ENCODE measurements at places on chromosomes 7 and 10.

DNA sequence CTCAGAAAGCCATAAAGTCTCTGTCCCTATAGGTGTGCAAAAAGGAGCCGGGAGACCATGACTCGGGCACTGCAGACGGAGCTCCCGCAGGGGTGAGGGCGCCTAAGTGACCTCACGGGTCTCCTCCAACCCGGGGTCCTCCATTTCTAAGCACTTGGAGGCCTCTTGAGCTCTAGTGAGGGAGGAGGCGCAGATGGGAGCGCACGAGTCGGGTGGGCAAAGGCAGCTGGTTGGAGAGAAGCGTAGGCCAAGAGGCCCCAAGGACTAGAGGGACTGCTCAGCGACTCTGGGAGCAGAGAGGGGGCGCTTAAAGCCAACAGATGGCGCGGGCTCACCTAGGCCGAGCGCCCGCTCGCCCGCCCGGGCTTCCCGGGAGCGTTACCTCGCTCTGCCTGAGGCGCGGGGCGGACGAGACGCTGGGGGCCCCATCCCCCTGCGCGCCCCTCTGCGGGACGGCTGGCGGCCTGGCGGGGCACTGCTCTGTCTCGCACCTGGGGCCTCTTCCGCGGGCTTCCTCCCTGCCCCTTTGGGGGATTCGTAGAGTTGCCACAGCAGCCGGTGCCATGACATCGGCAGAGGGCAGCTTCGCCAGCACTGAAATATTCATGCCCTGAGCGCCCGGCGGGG is 523 bp upstream of the CDH23 start:
- no peak for DNase-seq

DNA sequence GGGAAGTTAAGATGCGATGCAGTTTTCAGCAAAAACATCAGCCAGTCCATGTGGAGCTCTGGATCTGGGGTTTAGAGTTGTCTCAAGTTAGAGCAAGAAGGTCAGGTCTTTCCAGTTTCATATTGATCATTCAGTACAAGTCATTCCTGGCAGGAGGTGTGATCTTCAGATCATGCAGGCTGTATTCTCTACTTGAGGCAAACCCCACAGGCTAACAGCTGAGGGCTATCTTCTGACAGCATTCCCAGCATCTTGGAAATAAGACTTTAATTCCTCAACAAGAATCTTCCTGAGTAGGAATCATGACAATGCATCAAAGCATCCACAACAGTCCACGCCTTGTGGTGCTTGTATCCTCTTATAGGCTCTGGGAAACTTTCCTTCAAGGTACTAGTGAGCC is 94.9 kb upstream of the ZNF438 start:
- DNase-seq: no peak

- no peak for DNase-seq
These were observed 201.6 kb upstream of the KIAA1217 start for GRCh38 chr10:24007359-24007758.

- DNase-seq: no peak
These were observed 185.7 kb downstream of the KIAA1217 start for GRCh38 chr10:24394461-24395190.

- no peak for DNase-seq
These were observed 3.2 kb upstream of the BLOC1S2 start for GRCh38 chr10:100289641-100290040.

DNA sequence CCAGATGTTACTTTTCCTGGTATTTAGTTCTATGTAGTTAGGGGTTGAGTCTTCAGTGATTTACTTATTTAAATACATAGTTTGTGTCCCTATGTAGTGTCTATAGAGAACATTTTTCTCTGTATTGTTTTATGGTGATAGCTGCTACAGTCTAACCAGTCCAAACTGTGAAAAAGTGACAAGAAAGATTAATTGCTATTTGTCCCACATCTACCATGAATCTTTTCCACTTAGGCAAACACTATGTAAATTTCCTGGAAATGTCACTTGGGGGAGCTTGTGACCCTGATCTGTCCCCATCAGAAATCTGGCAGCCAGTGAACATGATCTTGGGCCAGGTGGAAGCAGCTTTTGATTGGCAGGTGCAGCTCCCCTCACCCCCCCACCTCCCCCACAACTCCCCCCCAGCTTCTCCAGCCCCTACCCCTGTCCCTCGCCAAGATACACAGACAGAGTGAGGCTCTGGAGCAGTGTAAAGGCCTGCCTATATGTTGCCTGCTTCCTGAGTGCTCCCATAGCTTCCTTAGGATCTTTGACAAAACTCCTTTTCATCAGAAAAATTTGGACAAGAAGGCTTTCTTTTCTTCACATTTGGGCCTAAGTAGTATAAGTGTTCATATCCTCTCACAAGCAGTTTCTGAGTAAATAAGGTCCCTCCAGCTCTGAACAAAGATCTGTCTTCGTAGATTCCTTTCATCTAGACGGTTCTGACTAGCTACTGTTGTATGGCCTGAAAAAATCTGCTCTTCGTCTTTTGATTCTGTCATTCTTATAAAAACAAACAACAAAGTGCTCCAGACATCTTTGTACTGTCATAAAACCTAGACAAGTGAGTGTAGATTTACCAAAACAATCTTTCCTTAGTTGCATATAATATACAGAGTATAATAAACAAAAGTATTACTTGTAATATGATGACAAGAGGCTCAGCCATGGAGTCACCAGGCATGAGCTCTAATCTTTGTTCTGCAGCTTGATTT is 31.5 kb upstream of the SLC13A1 start:
- DNase-seq: no peak

DNA sequence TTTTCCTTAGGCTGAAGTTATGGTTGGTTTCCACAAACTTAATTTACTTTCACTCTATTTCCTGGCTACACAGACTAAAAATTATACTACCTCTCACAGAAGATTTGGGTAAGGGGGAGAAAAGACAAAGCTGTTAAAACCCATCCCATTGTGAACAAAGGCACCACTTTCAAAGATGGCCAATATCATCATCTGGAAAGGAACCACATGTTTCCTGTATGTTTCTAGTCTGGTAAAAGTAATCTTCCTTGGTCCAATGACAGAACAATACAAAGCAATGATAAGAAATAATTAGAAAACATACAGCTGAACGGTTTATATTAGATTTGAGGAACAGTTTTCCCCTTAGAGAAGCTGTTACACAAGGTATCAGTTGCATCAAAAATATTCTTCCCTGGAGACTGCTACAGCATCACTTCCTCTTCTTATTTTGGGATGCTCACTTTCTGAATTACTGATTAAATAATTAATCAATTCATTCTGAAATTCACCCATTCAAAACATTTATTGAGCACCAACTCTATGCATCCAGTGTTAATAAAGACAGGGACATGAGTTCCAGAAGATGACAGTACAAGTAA is 8.5 kb upstream of the SFR1 start:
- no peak for DNase-seq

DNA sequence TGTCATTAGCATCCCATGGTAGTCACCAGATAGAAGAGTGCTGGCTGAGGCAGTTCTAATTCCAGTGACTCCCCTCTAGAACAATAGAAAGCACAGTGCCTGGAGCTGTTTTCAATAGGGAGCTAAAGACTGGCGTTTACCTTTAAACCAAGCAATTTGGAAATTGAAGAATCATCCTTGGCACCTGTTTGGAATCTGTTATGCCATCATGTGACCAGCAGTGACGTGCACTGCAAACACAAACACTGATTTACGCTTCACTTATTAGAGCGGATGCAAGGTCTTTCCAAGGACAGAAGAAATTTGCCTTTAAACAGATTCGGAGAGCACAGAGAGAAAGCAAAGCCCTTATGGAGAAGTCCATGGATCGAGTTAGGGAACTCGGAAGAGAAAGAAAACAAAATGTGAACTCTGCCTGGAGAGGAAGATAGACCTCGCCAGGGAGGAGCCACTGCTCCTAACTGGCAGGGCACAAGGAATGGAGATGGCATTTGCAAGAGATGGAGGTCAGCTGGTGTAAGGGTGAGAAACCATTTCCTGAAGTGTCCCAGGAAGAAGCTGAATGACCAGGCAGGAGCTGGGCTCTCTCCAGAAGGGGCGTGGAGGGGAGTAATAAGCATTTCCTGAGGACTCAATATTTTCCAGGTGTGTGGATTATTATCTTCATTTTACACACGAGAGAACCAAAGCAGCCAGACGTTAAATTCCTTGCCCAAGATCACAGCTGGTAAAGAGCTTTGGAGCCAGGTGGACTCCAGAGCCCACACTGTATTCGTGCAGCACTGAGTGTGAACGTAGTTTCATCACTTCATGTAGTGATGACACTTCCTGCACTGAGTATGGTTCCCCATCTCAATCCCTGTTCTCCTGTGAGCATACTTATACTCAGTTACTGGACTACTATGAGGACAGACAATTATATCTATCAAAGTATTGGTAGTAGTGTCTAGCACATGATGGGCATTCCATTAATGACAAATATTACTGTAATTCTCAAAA is 97.7 kb downstream of the CUBN start:
- no peak for DNase-seq

DNA sequence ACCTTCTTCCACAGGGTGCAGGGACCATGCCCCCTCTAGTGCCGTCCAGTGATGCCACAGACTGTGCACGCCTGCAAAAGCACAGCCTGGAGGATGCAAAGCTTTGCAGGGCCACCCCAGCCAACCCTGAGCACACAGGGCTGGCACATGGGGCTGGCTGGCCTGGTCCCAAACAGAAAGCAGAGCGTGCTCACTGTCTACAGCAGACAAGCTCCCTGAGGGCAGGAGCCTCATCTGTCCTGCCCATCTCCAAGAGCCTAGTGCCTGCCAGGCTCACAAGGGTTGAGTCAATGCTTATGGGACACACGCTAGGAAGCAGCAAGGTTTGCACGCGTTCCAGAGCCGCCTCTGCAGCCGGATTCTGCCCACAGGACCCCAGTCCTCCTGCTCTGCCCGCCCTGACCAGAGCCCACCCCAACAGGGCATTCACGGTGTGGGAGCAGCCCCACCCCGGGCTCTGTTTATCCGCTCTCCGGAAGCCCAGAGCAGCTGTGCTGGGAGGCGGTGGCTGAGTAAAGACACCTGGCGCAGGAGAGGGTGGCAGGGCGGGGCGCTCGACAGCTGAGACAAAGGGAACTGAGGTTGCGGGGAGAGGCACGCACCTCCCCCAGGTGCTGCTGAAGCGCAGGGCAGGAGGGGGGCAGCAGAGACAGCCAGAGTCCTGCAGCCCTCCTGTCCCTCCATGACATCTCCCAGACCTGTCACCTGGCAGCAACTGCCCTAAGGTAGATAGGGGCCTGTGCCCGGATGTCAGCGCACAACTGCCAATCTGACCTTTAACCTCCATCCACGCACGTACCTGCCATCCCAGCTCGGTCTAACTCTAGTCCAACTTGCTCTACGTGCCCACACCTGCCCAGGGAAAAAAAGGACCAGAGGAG is 4.3 kb downstream of the KCNH2 start:
- DNase-seq: no peak

DNA sequence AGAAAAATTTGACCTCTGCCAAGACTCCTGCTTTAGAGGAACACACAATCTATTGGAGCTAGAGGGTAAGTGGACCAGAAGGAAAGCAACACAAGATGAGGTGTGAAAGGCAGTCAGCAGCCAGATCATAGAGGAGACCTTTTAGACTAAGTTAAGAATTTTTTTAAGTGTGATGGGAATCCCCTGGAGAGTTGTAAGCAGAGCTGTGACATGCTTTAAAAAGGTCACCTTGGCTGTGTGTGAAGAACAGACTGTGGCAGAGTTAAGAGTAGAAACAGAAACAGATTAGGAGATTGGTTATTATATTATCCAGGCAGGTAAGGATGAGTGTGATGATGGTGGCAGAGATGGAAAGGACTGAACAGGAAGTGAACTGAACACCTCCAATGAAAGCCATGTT is 23.5 kb downstream of the CPEB3 start:
- DNase-seq: no peak

GRCh38 chr10:24378126-24378920 is 169.4 kb downstream of the KIAA1217 start:
- DNase-seq: no peak

- DNase-seq: no peak
These were observed 272.5 kb downstream of the DGKB start for GRCh38 chr7:14630048-14630447.

DNA sequence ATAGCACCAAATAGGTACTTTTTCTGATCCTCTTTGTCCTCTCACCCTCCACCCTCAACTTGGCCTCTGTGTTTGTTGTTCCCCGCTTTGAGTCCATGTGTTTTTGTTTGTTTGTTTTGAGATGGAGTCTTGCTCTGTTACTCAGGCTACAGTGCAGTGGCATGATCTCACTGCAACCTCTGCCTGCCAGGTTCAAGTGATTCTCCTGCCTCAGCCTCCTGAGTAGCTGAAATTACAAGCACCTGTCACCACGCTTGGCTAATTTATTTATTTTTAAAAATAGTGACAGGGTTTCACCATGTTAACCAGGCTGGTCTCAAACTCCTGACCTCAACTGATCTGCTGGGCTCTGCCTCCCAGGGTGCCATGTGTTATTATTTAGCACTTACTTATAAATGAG is 5.3 kb downstream of the ZNF273 start:
- DNase-seq: no peak

GRCh38 chr7:99928994-99929729 is at the start of gene GJC3:
GJC3 (minus strand) TSS chr7:99929620; CDS start chr7:99929620, 0 bp downstream.
- peak; percentile 48 for DNase-seq

DNA sequence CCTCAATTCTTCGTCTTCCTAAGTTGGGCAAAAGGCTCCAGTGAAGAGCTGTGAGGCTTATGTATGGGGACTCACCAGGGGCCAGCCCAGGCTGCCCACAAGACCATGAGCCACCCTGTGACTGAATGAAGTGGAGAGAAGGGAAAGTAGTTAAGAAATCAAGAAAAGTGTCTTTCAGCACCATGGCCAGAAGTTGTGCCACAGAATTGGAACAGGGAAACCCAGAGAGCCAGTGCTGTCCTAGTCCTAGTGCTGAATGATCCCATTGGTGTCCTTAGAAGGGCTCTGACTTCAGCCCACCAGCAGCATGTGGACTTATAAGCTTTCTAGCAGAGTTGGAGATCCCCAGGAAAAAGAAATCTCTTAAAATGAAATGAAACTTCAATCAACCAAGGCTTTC is 37.0 kb upstream of the CCSER2 start:
- DNase-seq: peak; percentile 74

DNA sequence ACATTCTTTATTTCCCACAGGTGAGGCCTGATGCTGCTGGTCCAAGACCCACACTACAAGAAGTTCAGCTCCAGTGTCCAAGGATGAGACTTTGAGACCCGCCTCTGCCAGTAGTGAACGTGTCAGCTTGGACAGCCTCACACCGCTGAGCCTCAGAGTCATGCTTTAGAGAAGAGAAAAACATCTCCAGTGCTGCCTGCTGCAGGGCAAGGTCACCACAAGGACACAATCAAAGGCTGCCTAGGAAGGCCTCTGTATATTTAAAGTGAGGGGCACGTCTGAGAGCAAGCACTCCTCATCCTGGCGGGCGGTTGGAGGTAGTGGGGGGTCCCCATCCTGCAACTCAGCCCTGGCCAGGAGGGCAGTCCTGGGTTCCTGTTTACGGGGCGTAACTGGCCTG is 19.3 kb downstream of the FGFR2 start:
- DNase-seq: no peak

GRCh38 chr7:76300166-76300731 is 2.2 kb upstream of the HSPB1 start:
- peak; percentile 67 for DNase-seq

- no peak for DNase-seq
These were observed 7.1 kb downstream of the SND1 start for GRCh38 chr7:127658970-127659630.
